ENCODE measurements at places on chromosomes 3 and 15.

DNA sequence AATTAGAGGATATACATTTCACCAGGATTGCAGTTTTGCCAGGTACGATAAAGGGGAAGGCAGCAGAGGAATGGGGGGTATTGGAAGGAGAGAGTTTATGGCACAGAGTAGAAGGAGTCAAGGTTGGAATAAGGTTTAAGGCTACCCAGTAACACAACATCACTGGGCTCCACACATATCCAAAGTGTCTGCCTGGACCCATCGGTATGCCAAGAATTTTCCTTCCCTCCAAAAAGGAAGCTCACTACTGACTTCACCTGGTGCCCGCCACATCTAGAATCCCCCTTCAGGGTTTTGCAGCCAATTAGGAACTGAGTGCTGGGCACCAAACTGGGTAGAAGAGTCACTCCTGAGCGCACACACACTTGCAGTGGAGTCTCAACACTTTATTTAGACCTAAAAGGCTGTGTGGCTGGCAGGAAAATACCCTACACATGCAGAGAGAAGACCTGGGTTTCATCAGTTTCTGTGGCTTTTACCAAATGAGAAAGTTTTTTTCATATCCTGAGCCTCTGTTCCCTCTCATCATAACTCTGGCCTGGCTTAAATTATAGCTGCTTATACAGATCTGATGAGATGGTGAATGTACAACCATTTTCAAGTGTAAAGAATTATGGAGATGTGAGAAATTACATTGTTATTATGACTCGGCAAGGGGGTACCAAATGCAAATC, 190.8 kb upstream of the LPP start:
- no peak for DNase-seq

- no peak for DNase-seq
Observed at GRCh38 chr3:42703695-42704025, 1.1 kb upstream of the HHATL start.

GRCh38 chr3:150421799-150422548, 13.9 kb downstream of the TSC22D2 start:
- DNase-seq: no peak

GRCh38 chr3:123139522-123139921, 62.2 kb upstream of the SEC22A start:
- no peak for DNase-seq

DNA sequence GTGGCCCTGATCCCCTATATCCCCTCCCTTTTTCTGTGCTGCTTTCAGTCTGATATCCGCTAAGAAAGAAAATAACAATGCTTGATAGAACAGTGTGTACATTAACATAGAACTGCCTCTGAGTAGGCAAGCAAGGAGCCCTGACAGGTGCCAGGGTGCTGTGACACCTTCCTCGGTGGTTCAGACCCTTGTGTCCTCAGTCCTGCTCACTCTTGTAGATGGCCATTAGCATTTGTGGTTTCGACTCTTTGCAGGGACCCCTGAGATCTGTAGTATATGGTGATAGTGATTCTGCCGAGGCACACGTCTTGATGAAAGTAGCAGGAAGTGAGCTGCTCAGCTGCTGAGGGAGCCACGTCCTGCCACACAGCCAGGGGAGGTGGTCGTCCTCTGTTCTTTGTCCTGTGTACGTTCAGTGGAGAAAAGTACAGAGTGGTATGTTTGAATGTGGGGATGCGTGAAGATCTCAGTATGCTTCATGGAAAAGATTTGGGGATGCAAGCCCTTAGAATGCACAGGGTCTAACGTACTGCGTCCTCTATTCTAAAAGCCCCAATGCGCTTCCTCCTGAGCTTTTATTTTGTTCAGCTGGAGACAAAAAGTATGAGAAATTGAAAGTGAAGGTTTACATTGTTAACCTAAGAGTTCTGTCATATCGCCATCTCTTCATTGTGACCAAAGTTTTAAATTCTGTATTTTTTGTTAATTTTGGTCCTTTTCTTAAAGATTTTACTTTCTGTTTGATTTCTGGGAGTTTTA, 35.4 kb downstream of the PXYLP1 start:
- peak; percentile 65 for DNase-seq

DNA sequence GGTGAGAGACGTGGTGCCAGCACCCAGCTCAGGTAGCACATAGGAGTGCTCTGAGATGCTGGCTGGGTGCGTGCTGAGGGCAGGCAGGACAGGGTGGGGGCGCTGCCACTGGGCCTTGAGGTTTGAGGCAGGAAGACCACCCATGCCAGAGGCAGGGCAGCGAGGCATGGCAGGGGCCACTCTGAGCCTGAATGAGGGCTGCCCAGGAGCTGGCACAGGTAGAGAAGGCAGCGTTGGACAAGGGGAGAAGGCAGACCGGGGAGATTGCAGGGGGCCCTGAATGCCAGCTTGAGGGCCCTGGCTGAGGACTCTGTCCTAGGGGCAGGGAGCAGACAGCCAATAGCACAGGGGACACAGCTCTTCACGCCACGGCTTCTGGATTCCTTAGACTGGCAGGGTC, 50.2 kb downstream of the ADAMTS7 start:
- DNase-seq: no peak

DNA sequence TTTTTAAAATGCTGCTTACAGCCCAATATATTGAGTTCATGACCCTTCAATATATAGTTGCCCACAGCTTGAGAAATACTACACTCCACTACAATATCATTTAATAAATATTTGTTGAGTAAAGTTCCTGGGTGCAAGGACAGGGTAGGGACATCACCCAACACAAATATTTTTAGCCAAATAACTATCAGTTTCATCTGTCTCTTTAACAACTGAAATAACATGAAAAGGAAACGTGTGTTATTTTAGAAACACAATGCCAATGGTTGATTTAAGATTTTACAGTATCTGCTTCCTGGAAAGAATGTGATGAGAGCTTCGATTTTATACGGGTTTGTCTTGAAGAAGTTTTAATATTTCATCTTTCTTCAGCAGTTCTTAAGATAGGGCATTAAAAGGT, 67.7 kb upstream of the CDV3 start:
- DNase-seq: no peak

GRCh38 chr3:120039642-120040610, 54.3 kb downstream of the GSK3B start:
- no peak for DNase-seq

GRCh38 chr15:70517194-70517590, 246.2 kb downstream of the UACA start:
- DNase-seq: no peak

- DNase-seq: no peak
Observed at GRCh38 chr3:7573330-7573729, 712.4 kb downstream of the GRM7 start.

GRCh38 chr15:38190501-38190900, 62.1 kb upstream of the SPRED1 start:
- DNase-seq: no peak

- peak; percentile 77 for DNase-seq
Observed at GRCh38 chr15:56919031-56919608, 676 bp downstream of the TCF12 start.

DNA sequence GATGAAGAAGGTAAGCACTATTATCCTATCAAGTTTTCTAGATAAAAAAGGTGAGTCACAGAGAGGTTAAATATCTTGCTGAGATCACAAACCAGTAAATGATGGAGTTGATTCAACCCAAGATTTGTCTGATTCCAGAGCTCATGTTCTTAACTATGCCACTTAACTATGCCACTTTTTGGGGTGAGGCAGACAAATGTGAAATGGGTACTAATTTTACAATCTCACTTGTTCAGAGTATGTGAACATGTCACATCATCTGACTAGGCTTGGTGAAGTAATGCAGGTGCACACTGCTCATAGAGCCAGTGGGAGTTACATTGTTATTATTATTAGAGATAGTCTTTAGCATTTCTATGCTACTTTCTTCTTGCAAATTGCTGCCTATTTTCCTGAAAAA, 2.0 kb downstream of the DRD3 start:
- no peak for DNase-seq

GRCh38 chr3:27715863-27716262, 6.3 kb downstream of the EOMES start:
- DNase-seq: no peak

DNA sequence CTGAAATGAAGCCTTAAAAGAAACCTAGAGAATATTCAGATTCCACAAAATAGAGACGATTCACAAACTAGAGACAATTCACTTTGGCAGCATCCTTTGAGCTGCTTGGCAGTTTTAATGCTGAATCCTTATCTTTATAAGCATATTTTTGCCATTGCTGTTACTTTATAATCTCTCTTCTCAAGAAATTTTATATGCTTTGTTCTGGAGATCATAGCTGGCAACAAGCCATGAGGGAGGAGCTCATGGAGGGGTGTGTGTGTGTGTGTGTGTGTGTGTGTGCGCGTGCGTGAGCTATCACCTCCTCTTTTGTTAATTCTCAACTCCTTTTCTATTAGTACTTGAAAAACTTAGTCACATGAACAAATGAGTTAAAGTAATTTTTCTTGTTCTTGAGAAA, 495.0 kb upstream of the RGMA start:
- DNase-seq: no peak

DNA sequence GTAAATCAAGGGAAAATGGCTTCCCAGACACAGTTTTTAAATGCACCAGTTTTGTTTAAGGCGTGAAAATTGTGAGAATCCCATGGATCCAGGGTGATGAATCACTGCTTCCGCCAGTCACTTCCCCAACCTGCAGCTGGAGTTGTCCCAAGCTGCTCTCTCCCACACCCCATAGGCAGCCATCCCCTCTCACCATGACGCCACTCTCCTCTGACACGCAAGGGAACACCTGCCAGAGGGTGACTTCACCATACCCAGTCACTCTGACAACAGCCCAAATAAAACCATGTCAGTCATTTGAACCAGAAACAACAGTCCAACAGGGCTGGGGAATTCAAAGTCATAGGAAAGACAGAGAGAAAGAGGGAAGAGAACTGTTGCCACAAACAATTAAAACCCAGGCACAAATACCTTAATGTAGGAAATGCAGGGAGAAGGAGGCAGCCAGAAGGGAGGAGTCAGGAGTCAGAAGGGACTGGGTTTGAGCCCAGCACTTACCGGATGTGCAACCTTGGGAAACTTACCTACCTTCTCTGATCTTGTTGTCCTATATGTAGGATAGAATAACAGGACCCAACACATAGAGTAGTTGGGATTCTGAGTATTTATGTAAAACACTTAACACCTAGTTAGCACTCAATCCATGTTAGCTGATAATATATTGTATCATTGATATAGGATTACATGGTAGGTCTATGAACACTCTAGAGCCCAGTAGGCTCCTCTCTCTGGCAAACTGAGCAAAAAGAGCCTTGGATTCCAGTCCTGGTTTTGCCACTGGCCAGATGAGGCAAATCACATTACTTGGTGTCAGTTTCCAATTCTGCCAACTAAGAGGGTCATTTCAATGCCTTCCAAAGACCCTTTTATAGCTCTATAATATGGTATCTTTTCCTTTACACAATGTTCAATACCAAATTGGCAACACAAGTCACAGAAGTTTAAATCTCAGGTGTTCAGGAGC, 326.3 kb upstream of the ICE2 start:
- DNase-seq: no peak

DNA sequence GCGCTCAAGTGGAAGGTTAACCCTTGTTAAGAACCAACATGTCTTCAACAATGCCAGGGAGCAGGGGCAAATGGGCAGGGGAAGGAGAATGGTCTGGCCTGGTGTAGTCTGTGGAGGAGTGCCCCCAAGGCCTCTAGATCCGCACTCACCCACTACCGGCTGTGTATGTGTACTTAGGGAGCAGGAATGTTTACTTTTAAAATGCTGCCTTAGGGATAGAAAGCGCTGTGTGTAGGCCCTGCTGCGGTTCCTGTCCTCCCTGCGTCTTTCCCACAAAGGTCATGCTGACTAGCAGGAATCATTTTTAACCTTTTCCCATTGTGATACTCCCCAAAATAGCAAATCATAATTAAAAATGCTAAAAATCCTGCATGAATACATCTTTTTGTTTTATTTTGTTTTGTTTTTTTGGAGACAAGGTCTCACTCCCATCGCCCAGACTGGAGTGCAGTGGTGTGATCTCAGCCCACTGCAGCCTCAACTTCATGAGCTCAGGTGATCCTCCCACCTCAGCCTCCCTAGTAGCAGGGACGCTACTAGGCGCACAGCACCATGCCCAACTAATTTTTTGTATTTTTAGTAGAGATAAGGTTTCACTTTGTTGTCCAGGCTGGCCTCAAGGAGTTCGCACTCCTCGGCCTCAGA, 35.9 kb upstream of the CEMIP start:
- DNase-seq: no peak

DNA sequence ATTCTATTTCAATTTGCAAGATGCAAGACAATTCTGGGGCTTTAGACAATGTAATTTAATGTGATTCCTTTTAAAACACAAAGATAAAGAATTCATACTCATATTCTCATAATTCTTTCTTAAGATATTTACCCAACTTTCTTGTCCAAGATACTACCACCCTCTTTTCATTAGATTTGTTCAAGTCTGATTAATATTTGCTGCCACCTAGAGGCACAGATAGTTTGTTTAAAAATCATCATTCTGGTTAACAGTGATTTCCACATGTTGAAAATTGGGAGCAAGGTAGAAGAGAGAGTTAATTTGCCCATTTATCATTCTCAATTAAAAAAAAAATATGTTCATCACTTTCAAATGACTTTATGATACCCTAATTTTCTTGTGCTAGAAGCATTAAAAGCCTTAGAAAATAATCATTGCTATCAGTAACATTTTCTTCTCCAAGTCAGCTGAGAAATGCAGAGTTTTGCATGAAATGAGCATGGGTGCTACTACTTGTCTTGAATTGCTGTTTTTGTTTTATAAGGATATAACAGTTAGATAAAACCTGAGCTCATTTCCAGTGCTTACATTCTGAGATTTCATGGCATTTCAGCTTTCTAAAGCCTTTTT, 11.6 kb downstream of the TAMM41 start:
- DNase-seq: no peak

DNA sequence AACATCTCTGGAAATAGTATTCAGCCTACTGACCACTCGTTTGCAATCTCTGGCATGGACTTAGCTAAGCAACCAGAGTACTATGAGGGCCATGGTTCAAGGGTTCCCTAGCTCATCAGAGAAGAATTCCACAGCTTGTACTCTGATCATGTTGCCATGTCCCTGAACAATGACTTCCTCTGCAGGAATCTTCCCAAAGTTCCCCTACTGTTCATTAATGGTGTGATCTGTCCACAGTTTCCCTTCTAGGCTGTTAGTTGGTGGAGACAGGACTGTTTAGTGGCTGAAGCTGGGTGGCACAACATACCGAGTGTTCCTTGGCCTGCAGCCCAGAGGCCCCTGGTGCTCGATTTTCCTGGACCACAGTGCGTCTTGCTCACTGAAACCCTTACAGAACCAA, 44.4 kb upstream of the GALNT15 start:
- no peak for DNase-seq

DNA sequence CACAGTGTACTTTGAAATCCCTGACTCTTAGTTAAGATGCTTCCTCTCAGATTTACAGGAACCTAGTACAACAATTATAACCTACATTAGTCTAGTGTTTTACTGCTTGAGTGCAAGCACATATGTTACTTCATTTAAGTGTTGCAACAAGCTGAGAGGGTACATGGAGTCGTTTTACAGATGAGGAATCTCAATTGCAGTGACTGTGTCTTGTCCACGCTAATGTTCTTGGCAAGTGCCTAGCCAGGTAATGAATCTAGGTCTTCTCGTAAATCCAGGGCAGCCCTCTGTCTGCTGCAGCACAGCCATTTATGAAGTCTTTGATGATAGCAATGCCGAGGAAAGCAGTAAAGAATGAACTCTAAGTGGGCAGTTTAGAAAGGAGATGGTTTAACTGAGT, 384.4 kb upstream of the ARPP21 start:
- no peak for DNase-seq

Measured in activated T-cell treated with anti-CD3 and anti-CD28 coated beads, Interleukin-2, amount 50 U/mL, for 24 hours (primary cell).